HFFc6 (cell line): ENCODE measurements at places on chromosomes 16 and 17. TPM values are rescaled to one million over a fixed set of nuclear protein-coding genes. Genes with fewer than 3 reads are reported as not detected.

Gene CD300A
- total RNA-seq: not detected in 3 replicates

Gene NHLRC4
- 0.09 to 0.27 TPM in 2 of 3 replicates, not detected in the other for total RNA-seq

Gene RRAD
- 0.90 to 2.0 TPM (median 1.1 TPM) in 3 replicates for total RNA-seq

Gene TMC8
- total RNA-seq: not detected in 3 replicates

Gene NOXO1
- 0.20 to 0.45 TPM (median 0.33 TPM) in 3 replicates for total RNA-seq

Gene KRTAP4-1
- total RNA-seq: not detected in 3 replicates

Gene NETO2
- total RNA-seq: 11.7 to 18.8 TPM (median 17.8 TPM) in 3 replicates

Gene IRX3
- total RNA-seq: 5.3 to 19.3 TPM (median 6.4 TPM) in 3 replicates

Gene ACACA
- total RNA-seq: 42.9 and 43.4 TPM in 2 replicates

Gene TERB1
- not detected in 2 replicates for total RNA-seq

Gene HOXB6
- total RNA-seq: not detected in 3 replicates

Gene SSTR5
- not detected in 3 replicates for total RNA-seq

Gene CMTM2
- total RNA-seq: not detected in 3 replicates

Gene TNFSF13
- total RNA-seq: 1.2 to 1.7 TPM (median 1.2 TPM) in 3 replicates

Gene ACSM2A
- total RNA-seq: not detected in 3 replicates

Gene SOX8
- 0.05 to 0.09 TPM (median 0.08 TPM) in 3 replicates for total RNA-seq

Gene NPW
- total RNA-seq: 0.56 to 1.6 TPM (median 1.0 TPM) in 3 replicates

Gene SLC6A2
- not detected in 3 replicates for total RNA-seq

Gene PRR35
- not detected in 2 replicates for total RNA-seq

Gene CD300LB
- not detected in 3 replicates for total RNA-seq

Gene IL17C
- total RNA-seq: not detected in 2 replicates

Gene EMP2
- total RNA-seq: 14.1 and 26.9 TPM in 2 replicates

Gene SEZ6L2
- total RNA-seq: 1.2 to 4.1 TPM (median 2.2 TPM) in 3 replicates

Gene CASKIN1
- total RNA-seq: 0.09 to 0.19 TPM in 2 of 3 replicates, not detected in the other

Gene CWC25
- total RNA-seq: 11.7 to 14.0 TPM (median 11.7 TPM) in 3 replicates

Gene NQO1
- 262 to 759 TPM (median 326 TPM) in 3 replicates for total RNA-seq

Gene MPV17L
- not detected in 3 replicates for total RNA-seq

Gene KLHL10
- total RNA-seq: 0.10 TPM in 1 of 3 replicates, not detected in the others

Gene APOBR
- total RNA-seq: not detected in 2 replicates

Gene FBRS
- total RNA-seq: 50.3 to 72.1 TPM (median 57.5 TPM) in 3 replicates

Gene MYH8
- not detected in 3 replicates for total RNA-seq

Gene TMC7
- total RNA-seq: 0.35 to 1.1 TPM (median 0.56 TPM) in 3 replicates

Gene FBXO47
- total RNA-seq: not detected in 3 replicates

Gene RAB26
- total RNA-seq: 0.51 to 0.55 TPM in 2 of 3 replicates, not detected in the other

Gene CRHR1
- not detected in 3 replicates for total RNA-seq

Gene CSH1
- not detected in 3 replicates for total RNA-seq

Gene UMOD
- not detected in 3 replicates for total RNA-seq

Gene SOX15
- 0.45 to 0.99 TPM (median 0.62 TPM) in 3 replicates for total RNA-seq

Gene DPEP3
- total RNA-seq: not detected in 3 replicates

Gene ITGAD
- total RNA-seq: not detected in 3 replicates

Gene ENO3
- total RNA-seq: 2.8 to 4.2 TPM (median 3.8 TPM) in 3 replicates

Gene ATP6V0D1
- total RNA-seq: 118 to 143 TPM (median 137 TPM) in 3 replicates

Gene ZP2
- not detected in 3 replicates for total RNA-seq

Gene ZDHHC1
- total RNA-seq: 3.2 to 5.4 TPM (median 4.1 TPM) in 3 replicates
